Activated T-helper 17 cell treated with anti-CD3 and anti-CD28 coated beads, Interleukin-2, amount 50 U/mL, for 72 hours (primary cell): ENCODE measurements at places on chromosomes 3 and 15. TPM values are rescaled to one million over a fixed set of nuclear protein-coding genes. Genes with fewer than 3 reads are reported as not detected.
A peak's percentile ranks its signal among the peaks of the same experiment; 100 is the strongest.

GRCh38 chr15:48645558-48646330 lies at the start of gene FBN1:
FBN1 (minus strand) TSS chr15:48645709; CDS start chr15:48644769, 940 bp downstream.
- no peak within 1 kb of the TSS for H3K27ac ChIP-seq
- H3K27me3 ChIP-seq, result peaks cover 31% of the 10 kb centered on the region

DNA sequence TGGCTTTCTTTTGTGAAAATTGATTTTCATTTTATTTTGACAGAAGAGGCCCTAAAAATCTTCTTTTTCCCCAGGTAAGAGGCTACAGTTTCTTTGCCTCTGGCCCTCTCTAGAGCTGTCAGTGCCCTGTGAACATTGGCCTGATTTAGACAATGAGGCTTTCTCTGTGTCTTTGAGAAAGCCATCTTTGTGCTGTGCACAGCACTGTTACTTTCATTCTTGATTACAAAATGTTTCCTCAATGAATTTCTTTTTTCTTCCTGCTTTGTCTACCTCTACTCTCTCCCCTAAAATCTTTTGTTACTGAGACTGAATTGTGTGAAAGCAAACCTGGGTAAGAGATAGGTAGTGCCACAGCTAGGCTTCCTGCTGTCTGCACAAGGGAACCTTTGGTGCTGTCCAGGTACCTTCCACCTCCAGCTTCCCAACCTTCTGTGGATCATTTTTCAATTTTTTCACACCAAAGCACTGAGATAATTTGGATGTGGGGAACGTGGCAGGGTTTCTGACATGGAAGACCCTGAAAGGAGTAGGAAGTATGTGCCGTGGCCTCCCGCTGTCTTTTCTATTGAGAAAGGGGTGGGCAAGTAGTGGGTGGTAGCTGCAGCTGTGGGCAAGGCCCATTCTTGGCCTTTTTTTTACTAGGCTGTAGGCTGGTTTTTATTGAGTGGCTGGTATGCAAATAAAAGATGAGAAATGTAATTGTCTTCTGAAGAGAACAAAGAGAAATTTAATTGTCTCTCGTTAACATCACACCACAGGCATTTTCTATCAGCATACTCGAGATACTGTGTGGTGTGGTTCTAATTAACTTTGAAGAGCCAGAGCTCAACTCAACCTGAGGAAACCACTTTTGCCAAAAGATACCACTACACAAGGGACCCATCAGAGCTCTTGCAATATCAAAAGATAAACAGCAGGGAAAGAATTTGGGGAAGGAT lies 21.0 kb downstream of the RAB8B start:
- H3K27ac ChIP-seq, result peak overlapping the region; percentile 97
- H3K36me3 ChIP-seq, result peaks cover 90% of the 10 kb centered on the region
- ATAC-seq, result peak; percentile 19
- no peaks in the 10 kb centered on the region for H3K27me3 ChIP-seq
- peaks cover 72% of the 10 kb centered on the region for H3K4me1 ChIP-seq

GRCh38 chr3:107110596-107111305 lies 266.5 kb upstream of the CCDC54 start:
- H3K27me3 ChIP-seq, result peaks cover 9% of the 10 kb centered on the region
- no peak overlapping the region for H3K4me3 ChIP-seq
- H3K27ac ChIP-seq, result no peak overlapping the region
- H3K36me3 ChIP-seq, result no peaks in the 10 kb centered on the region
- H3K4me1 ChIP-seq, result no peaks in the 10 kb centered on the region

GRCh38 chr15:84813435-84813834 lies 3.7 kb upstream of the ALPK3 start:
- no peak overlapping the region for H3K27ac ChIP-seq
- no peaks in the 10 kb centered on the region for H3K36me3 ChIP-seq
- no peak overlapping the region for H3K4me3 ChIP-seq
- H3K4me1 ChIP-seq, result peaks cover 12% of the 10 kb centered on the region
- H3K27me3 ChIP-seq, result peaks cover 10% of the 10 kb centered on the region

DNA sequence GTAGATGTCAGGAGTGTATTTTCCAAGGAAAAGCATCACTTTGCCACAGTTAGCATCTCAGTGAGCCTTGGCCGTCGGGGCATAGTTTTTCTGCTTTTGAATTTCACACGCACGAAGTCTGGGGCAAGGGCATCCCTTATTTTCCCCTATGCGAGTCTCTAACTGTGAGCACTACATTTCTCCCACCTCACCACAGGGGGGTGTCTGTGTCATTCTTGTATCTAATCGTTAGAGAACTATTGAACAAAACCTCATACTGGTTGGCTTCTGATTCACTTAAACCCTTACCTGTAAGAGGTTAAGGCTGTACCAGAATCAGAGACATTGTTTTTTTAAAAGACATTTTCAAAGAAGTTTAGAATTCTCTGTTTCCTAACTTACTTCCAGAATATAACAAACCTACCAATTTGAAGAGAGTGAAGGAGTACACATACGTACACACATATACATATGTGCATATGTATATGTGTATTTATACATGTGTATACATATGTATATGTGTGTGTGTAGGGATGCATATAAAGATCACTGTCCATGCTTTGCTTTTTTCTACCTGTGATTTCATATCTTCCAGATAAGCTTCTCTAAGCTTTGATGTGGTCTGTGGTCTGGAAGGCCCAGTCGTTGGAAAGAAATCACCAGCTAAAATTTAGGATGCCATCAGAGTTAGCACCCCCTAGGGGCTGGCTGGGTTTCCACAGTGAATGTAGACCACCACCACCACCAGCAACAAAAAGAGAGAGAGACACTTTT lies 49.4 kb downstream of the MYZAP start:
- H3K4me3 ChIP-seq, result no peak overlapping the region
- H3K36me3 ChIP-seq, result no peaks in the 10 kb centered on the region
- H3K27me3 ChIP-seq, result peaks cover 8% of the 10 kb centered on the region
- H3K4me1 ChIP-seq, result no peaks in the 10 kb centered on the region
- no peak overlapping the region for H3K27ac ChIP-seq

DNA sequence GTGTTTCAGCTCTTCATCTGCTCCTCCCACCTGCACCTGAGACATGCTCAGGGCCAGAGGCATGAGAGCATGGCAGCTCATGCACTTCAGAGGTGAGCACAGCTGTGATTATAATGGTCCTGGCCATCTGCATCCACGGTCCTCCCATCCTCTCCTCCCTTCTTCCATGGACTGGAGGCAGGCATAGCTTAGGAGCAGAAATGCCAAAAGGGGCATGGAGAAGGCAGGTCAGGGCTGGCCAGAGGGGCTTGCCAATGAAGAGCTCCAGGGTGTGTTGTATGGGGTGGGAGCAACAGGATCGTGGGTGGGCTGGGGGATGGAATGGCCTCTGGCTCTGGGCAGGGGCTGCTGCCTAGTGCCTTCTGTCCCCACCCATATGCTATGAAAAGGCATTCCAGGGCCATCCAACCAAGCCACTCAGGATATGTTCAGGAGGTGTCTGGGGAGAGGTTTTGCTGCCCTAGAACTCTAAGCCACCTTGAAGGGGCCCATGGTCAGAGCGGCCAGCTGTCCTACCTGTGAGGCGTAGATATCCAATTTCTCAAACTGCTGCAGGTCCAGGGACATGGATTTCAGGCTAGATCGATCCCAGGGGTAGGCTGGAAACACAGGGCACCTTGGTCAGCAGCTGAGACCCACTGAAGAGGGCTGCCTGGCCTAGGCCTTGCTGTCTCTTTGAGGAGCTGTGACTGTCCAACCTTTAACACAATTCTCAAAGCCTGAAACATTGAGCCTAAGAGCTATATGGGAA lies 26.1 kb downstream of the KY start:
- no peaks in the 10 kb centered on the region for H3K36me3 ChIP-seq
- ATAC-seq, result no peak
- no peaks in the 10 kb centered on the region for H3K4me1 ChIP-seq
- peaks cover 8% of the 10 kb centered on the region for H3K27me3 ChIP-seq

DNA sequence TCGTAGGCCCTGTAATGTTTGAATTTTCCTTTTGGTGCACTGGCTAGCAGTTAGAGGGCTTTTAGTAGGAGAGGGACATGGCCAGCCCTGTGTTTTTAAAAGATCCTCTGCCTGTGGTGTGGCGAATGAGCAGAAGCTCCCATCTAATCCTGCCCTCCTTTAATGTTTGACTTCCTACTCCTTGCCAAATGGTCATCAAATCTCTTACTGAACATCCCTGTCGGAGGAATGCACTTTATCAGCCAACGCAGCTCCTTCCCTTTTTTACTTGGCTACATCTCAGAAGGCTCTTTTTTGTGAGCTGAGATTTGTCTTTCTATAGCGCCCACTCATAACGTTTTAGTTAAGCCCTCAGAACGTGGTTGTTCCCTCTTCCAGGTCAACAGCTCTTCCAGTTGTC lies 44.8 kb downstream of the MAP2K5 start:
- H3K4me3 ChIP-seq, result no peak overlapping the region
- peak overlapping the region; percentile 13 for H3K27ac ChIP-seq
- peaks cover 49% of the 10 kb centered on the region for H3K36me3 ChIP-seq
- no peak for ATAC-seq

GRCh38 chr3:14436954-14437281 lies 34.5 kb downstream of the SLC6A6 start:
- no peaks in the 10 kb centered on the region for H3K27me3 ChIP-seq
- peaks cover 26% of the 10 kb centered on the region for H3K4me1 ChIP-seq
- H3K36me3 ChIP-seq, result peaks cover 34% of the 10 kb centered on the region

GRCh38 chr3:195105389-195105788 lies 165.6 kb downstream of the XXYLT1 start:
- no peak overlapping the region for H3K4me3 ChIP-seq
- no peaks in the 10 kb centered on the region for H3K27me3 ChIP-seq
- no peak overlapping the region for H3K27ac ChIP-seq
- H3K4me1 ChIP-seq, result peaks cover 6% of the 10 kb centered on the region

CBLB gene
- 41.4 TPM for total RNA-seq

RARRES1 gene
- total RNA-seq, result not detected

VEPH1 gene
- total RNA-seq, result not detected
